Smooth muscle cell of the coronary artery (primary cell): ENCODE measurements at places on chromosomes 3 and 15. TPM values are rescaled to one million over a fixed set of nuclear protein-coding genes. Genes with fewer than 3 reads are reported as not detected.

Gene CYP11A1
- total RNA-seq, result 0.15 TPM in 1 of 2 replicates, not detected in the other

Gene IP6K2
- 44.2 and 48.3 TPM in 2 replicates for total RNA-seq

Gene GOLGA8B
- total RNA-seq, result 11.7 and 17.1 TPM in 2 replicates

Gene CNTN4
- 0.12 TPM in 1 of 2 replicates, not detected in the other for total RNA-seq

Gene NRROS
- 0.08 and 1.1 TPM in 2 replicates for total RNA-seq
